ENCODE measurements at places on chromosomes 3 and 15.

- DNase-seq, result no peak
These were observed 40.2 kb downstream of the GJD2 start for GRCh38 chr15:34714476-34715121.

DNA sequence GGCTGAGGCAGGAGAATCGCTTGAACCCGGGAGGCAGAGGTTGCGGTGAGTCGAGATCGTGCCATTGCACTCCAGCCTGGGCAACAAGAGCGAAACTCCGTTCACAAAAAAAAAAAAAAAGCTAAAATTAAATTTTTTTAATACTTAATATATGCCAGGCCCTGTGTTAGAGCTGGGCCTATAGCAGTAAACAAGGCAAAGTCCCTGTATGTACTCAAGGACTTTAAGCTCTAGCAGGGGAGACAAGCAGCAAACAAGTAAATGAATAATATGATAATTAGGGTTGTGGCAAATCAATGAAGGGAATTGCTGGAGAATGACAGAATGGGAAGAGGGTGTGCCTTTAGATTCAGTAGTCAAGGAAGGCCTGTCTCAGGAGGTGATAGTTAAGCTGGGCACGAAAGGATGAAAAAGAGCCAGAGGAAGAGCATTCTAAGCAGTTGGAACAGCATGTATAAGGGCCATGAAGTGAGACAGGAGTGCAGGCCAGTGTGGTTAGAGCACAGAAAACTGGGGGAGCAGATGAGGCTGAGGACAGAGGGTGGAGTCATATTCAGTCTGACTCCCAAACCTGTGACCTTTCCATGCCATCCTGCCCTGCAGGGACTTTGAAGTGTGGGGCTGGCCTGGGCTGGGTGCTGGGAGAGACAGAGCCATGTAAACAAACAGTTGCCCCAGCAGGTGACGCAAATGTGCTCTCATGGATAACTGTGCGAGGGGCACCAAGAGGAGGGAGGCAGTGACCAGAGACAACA is 6.6 kb upstream of the RAF1 start:
- no peak for DNase-seq

DNA sequence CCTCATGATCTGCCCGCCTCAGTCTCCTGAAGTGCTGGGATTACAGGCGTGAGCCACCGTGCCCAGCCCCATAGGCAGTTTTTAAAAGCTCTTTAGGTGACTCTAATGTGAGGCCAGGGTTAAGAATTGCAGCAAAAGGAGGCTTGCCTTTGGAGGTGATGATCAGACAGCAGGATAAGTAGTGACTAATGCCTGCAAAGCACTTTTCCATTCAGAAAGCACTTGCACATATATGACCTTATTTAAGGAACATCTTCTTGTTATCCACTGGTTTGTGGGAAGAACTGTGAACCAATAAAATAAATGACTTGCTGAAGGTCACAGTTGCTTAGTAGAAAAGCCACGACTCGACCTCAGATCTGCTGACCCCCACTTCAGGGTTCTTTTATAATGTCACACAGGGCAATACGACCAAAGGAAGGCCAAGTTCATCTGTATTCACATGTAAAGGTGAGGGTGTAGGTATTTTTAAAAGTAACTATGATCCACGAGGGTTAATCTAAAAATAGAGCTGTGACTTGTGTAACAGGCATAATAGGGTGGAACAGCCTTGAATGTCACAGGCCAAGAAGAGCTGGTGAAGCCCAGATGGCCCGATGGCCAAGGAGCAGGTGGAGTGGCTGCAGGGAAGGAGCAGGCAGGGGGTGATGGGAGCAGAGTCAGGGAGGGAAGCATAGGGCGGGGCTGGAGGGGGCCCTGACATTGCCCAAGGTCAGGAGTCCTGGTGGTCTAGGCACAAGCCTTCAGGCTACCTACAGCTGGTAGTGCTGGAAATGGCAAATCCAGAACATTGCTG is 24.4 kb downstream of the LARP6 start:
- no peak for DNase-seq

GRCh38 chr3:179449636-179450035 is 1.6 kb downstream of the GNB4 start:
- DNase-seq, result no peak

DNA sequence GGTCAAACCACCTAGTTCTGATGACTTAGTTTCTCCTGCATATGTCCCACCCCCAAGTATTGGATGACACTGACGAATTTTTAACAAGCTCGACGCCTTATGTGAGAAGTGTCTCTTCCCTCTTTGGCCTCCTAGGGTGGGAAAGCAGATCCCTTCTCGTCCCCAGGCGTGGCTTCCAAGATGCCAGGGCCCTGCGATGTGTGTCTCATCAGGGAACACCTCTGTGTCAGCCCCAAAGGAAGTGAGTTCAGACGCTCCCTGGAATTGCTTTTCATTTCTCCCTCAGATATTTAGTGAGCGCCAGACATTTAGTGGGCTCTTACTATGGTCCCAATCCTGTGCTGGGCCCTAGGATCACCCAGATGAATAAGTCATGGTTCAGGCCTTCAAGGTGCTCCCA is 212.7 kb upstream of the NR2E3 start:
- DNase-seq, result no peak

DNA sequence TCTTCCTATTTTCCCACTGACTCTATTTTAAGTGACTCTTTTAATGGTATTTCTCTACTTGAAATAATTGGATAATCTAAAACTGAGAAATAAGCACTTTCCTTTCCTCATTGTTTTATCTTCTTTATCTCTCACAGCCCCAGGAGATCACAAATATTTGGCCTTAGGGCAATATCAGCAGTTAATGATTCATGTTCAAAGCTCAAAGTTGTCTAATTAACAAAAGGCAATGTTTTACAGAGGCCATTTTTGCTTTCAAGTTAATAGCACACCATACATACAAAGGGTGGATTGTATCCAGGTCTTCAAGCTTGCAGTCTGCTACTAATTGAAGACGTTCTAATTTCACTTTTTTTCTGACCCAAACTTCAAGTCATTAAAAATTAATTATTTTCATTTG is 120.1 kb downstream of the LRRN1 start:
- no peak for DNase-seq

- no peak for DNase-seq
These were observed 105.5 kb upstream of the MRPL3 start for GRCh38 chr3:131608296-131608695.

- no peak for DNase-seq
These were observed 1.1 kb downstream of the EHD4 start for GRCh38 chr15:41971089-41971894.

- DNase-seq, result no peak
These were observed 21.2 kb upstream of the IL16 start for GRCh38 chr15:81175496-81175895.

DNA sequence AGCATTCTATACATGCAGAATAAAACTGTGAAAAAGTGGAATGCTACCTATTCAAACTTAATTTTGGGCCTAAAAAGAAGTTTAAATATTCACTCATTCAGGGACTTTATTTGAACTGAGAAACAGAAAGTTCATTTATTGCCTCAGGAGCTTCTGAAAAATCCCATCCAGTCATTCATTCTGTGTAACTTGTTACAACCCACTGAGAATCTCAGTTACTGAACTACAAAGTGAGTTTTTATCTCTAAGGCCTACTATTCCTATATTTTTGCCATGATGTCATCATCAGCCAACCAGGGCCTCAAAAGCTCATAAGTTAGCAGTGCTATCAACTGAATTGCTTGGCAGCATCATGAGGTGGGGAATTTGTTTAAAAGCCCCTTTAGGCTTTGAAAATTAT is 98.0 kb upstream of the BOC start:
- DNase-seq, result no peak

- DNase-seq, result no peak
These were observed 225.6 kb downstream of the MINAR1 start for GRCh38 chr15:79657722-79658121.

DNA sequence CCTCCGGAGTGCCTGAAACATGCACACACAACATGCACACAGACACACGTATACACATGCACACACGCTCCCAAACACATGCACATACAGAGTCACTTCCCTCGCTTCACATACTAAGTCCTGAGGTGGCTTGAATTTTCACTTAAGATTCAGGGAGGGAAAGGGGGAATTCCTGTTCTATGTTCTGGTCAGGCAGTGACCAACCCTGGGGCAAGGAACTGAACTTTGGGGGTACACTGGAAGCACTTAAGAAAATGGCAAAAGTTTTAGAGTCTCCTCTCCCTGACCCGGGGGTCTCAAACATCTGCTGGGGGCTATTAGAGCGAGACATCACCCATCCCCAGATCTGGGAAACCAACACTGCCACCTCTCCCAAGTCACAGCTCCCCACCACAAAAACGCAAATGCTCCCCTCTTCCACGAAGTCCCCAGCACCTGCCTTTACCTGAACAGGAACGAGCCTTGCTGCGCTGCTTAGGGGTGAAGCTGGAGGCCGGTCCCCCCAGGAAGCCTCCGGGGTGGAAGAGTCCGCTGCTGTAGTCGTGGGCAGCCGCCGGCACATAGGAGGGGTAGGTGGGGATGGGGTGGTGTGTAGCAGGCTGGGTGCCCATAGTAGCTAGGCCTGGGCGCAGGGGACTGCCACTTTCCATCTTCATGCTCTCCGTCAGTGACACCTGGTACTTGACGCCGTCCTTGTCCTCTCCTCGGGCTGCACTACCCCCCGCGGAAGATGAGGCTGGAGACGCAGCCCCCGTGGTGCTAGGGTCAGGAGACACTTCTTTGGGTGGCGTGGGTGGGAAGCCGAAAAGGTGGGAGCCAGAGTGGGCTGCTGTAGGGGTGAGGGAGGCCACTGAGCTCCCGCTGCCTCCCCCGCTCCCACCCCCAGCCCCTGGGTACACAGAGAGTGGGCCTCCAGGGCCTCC is 7.5 kb downstream of the GATA2 start:
- no peak for DNase-seq

- no peak for DNase-seq
These were observed 16.9 kb downstream of the FAM43A start for GRCh38 chr3:194702545-194702944.

Measured in GF-D8 (cell line).